ENCODE measurements at places on chromosomes 2 and 18. TPM values are rescaled to one million over a fixed set of nuclear protein-coding genes. Genes with fewer than 3 reads are reported as not detected.

The COL6A3 gene
- 1.7 TPM for total RNA-seq

The RNF152 gene
- total RNA-seq: 1.6 TPM

DNA sequence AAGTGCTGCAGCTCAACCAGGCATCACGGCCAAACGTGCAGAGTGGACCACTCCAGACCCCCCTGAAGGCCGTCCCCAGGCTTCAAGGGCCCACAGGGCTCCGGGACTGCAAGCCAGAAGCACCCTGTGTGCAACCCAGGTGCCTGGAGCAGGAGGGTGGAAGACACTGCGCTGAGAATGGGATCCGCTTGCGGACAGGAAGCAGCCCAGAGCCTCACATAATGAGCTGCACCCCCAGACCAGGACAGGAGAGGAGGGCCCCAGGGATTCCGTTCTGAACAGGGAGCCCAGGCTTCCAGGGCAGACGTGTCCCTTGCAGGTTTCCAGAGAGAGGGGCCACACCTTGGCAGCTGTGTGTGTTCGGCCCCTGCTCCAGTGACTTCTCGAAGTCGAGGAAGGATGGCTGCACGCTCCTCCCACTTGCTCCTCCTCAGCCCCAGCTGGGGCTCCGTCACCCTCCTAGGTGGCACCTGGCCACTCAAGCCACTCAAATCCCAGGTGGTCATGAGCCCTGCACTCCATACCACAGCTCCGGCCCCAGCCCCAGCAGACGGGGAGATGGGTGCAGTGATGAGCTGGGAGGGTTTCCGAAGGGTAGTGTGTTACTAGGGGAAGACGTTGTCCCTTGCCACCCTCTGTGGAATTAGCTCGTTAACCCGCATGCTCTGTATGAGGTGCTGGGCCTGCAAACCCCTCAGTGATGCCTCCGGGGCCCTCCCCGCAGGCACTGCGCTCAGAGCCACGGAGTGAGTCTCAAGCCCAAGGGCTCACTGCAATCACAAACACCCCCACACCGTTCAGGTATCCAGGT is 79.2 kb downstream of the NDUFA10 start:
- no peak for DNase-seq

- no peak for DNase-seq
Measured at GRCh38 chr2:34069604-34070003, 470.5 kb upstream of the FAM98A start.

GRCh38 chr2:31232586-31232985 is 1.4 kb upstream of the EHD3 start:
- DNase-seq: no peak

- DNase-seq: no peak
Measured at GRCh38 chr2:54015798-54016699, 45.3 kb upstream of the PSME4 start.
